ENCODE measurements at places on chromosomes 11 and 22. TPM values are rescaled to one million over a fixed set of nuclear protein-coding genes. Genes with fewer than 3 reads are reported as not detected.

DNA sequence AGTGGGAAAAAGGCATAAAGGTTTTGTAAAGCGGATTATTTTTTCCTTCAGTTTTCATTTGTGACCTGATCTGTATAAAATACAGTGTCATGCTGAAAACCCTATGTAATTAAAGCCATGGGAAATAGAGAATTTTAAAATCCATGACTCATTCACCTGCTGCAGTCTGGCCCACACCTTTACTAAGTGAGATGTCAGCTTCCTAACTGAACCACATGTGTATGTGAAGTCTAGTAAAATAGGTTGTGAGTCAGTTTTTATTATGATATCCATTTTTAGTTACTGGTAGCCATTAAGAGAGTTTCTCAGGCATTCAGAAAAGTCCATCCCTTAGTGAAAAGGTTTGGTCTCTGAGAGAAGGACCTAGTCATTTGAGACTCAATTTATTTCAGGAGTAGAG is 60.9 kb downstream of the TRIM44 start:
- no peak for DNase-seq

- no peak for DNase-seq
Observed at GRCh38 chr11:61297746-61298145, 2.6 kb upstream of the VWCE start.

OR52N1 gene
- total RNA-seq, result not detected

KCNJ11 gene
- 2.2 TPM for total RNA-seq

FOSL1 gene
- 0.28 TPM for total RNA-seq

Measured in endodermal cell (in vitro differentiated cells).